ENCODE measurements at places on chromosomes 12 and 14.

GRCh38 chr14:74480046-74480445 lies 13.1 kb downstream of the NPC2 start:
- no peak for DNase-seq

GRCh38 chr14:51938137-51938536 lies 51.2 kb upstream of the RTRAF start:
- DNase-seq, result no peak

DNA sequence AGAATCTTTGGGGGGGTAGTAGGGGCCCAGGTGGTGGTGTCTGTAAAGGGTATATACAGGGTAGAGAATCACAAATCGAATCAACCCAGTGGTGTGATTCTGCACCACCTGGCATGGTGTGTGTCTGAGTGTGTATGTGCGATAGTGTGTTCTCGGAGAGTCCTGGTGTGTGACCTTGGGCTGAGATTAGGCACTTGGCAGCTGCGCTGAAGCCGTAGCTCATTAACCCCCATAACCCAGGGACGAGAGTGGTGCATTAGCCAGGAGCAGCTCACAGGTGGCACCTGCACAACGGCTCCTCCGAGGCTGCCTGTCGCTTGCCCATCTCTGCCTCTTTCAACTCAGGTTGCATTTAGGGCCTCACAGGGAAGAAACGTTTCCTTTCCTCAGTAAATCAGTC lies 15.6 kb upstream of the TESC start:
- no peak for DNase-seq

GRCh38 chr12:62210422-62210821 lies 49.8 kb upstream of the USP15 start:
- no peak for DNase-seq

DNA sequence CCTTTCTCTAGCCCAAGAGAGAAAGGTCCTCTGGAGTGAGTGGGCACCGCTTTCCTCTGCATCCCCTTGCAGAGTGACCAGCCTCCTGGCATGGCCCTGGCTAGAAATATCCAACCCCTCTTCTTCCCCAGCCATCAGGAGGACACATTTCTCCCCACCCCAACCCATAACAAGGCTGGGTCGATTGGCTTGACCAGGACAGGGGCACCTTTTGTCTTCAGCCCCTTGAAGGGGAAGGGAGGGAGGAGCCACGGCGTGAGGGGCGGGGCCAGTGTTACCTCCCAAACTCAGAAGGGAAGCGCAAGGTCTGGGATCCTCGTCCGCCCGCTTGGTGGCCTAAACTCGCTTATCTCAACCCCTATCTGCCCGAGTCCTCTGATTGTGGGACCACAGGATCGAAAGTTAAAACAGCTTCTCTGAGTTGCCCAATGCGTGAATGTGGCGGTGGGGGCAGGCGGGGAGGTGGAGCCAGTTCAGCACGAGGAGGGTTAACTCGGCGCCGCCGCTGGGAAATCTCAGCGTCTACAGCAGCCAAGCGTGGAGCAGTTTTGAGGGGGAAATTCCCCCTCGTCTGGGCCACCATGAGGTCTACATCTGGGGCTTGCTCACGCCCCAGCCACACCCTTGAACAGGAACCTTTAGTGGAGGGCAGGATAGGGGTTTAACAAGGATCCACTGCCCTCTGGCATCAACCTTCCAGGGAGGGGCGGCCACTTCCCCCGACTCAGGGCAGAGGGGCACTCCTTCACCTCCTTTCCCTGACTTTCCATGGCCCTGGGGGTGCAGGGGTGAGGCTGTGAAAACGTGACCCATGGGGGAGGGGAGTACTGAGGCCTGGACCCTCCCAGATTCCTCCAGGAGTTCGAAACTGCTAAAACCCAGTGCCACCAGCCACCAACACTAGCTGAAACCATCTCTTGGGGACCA lies 795 bp downstream of the STAT6 start:
- no peak for DNase-seq

GRCh38 chr14:101556566-101557320 lies 4.6 kb upstream of the DIO3 start:
- DNase-seq, result no peak

GRCh38 chr14:64825006-64825405 lies 54.7 kb downstream of the SPTB start:
- no peak for DNase-seq

DNA sequence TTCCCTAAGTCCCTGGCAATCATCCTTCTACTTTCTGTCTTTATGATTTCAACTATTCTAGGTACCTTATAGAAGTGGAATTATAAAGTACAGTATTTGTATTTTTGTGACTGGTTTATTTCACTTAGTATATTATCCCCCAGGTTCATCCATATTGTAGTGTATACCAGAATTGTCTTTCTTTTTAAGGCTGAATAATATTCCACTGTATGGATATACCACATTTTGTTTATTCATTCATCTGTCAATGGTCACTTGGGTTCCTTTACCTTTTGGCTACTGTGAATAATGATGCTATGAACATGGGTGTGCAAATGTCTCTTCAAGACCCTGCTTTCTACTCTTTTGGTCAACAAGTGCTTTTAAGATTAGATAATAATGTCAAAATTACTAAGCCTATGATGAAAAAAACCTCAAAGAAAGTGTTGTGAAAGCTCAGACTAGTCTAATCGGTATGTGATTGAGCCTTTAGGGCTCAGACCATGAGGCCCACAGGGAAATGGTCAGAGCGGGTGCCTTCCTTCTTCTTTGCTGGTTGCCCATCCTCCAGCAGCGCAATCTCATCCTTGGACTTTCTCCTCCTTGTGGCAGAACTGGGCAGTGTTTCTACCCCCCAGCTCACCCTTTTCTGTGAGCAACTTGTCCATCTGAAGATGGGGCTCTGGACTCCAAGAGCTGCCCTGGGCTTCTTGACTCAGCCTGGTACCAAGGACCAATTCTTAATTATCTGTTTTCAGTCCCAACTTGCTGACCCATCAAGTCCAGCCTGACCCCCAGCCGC lies 105.4 kb downstream of the TTC8 start:
- DNase-seq, result no peak

DNA sequence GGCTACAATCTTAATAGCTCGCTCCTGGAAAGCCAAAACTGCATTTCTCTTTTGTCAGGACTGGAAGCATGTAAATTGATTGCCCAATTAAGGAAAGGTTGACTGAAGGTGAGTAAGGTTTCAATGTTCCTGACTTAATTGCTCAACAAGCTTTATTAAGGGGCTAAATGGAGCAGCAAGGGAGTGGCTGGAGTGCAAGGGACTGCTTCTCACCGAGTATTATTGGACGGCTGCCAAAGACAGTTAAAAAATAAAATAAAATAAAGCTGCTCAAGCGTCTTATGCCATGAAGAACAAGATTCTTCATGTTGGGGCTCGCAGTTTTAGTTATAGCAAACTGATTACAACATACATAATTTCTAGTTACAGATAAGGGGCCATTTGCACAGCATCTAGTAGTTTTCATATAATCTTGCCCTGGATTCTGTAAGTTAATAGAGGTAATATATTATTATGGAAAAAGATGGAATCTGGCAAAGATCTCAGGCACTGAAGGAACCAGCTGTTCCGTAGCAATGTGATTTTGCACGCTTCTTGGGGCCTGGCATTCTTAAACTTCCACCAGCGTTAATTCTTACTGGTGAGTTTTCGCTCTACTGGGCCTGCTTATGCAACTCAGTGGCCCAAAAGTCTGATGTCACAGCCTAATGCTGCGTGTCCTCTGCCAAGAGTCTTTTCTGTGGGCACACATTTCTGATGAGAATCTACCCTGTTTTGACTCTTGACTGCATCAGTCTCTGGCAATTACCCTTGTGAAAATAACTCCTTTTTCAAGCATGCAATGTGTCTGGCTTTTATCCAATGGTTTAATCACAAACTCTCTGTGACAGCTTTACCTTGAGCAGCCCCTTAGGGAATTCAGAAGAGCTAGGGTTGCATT lies 108.5 kb downstream of the SLC38A1 start:
- no peak for DNase-seq

DNA sequence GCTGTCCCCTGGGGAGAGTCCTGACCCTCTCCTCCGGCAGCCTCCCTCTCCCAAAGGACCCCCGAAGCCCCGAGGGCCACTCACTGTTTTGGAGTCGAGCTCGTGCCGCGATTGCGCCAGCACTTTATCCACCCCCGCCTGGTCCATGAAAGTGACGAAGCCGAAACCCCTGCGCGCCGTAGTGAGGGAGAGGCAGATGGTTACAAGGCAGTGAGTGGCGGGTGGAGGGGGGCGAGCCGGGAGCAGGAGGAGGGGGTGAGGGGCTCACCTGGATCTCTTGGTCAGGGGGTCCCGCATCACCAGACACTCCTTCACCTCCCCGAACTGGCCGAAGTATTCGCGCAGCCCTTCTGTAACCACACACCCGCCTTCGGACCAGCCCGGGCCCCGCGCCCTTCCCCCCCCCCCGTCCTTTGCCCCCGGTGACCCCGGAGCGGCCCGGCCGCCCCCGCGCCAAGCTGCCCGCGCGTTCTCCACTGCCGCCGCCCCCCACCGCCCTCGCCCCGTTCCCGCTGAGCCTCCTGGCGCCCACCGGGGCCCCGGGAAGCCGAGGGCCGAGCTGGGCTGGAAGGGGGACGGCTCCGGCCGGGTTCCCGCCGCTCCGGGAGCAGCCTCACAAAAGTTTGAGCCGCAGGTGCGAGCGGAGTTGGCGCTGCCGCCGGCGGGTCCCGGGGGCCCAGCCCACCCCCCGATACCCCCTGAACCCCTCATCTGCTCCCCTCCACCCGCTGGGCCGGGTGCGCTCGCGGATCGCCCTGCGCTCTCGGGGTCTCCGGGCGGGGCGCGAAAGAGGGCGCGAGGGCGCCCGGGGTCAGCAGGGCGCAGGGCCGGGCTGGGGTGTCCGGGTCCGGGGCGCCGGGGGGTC lies 808 bp downstream of the MSI1 start:
- no peak for DNase-seq

DNA sequence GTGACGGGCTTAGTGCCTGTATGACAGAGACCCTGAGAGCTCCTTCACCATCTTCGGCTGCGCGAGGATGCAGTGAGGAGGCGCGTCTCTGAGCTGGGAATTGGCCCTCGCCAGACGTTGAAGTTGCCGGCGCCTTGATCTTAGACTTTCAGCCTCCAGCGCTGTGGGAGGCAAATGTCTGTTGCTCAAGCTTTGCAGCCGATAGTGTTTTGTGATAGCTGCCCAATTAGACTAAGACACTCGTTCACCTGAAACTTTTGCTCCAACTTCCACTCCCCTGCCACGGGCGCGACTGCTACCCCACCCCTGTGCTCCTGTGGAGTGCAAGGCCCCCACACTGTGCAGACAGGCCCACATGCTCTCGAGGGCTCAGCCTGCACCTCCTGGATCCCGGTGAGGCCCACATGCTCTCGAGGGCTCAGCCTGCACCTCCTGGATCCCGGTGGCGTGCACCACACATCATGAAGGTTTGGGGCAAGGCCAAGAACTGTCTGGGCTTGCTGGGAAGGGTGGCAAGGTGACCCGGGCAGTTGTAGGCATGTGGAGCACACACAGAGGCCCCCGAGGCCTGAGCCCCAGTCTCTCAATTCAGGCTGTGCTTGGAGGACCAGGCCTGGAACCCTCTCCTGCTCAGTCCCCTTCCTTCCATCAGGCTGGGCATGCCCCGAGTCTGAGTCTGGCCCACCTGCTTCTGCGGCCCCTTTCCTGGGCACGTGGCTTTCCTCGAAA lies 324.6 kb downstream of the TMEM121 start:
- DNase-seq, result no peak

- no peak for DNase-seq
Measured at GRCh38 chr12:108029051-108029835, 99.8 kb upstream of the WSCD2 start.

DNA sequence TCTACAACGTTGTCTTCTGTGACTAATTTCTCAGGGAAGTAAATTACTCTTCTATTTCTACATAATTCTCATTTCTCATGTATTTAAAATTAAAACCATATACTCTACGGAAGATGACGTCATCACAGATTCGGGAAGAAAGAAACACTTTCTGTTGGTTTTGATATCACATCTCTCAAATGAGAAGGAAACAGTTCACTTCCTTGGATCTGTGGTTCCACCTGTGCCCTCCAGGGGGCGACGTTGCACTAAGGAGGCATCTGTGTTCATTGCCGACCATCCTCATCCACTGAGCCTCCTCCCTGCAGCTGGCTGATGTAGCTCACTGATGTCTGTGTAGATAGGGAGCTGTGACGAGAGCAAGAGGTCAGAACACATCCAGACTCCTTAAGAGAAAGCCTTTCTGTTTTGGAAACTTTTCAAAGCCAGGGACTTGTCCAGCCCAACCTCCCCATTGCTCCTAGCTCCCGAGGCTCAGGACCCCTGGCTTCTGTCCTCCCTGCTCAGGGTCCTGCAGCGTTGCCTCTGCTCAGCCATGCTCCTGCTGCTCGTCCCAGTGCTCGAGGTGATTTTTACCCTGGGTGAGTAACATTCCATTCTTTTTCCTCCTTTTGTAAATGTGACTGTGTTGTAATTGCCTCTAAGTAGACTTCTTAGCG lies 172.7 kb upstream of the OR4E1 start:
- peak; percentile 32 for DNase-seq
